Effector memory CD4-positive, alpha-beta T cell (primary cell): ENCODE measurements at places on chromosomes 5 and 9.

- no peak for DNase-seq
These were observed 365.2 kb downstream of the BRINP1 start for GRCh38 chr9:119003882-119004617.

DNA sequence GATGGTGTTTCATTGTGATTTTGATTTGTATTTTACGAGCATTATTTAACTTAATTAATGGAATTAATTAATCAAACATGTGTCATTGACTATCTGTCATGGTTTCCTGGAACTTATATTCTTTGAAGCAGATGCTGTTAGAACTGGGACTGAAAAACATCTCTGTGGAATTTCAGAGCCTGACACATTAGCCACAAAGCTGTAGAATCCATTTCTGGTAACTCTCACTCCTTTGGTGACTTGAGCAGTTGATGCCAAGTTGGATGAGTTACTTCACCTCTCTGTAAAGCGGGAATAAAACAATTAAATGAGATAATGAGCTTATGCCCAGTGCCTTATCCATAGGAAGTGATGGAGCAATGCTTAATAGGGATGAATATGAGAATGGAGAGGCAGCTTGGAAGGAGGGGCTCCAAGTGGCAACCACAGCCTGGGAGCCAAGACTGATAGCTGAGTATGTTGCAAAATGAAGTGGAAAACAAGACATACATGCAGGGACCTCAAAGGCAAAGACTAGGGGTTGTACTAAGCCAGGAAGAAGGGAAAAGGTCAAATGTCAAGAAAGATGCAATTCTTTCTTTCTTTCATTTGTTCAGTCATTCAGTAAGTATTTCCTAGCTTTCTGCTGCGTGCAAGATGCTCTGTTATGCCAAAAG lies 23.1 kb upstream of the ADRA1B start:
- no peak for DNase-seq

- no peak for DNase-seq
These were observed 24.8 kb upstream of the HNRNPA0 start for GRCh38 chr5:137778772-137779564.

- DNase-seq, result no peak
These were observed 12.4 kb upstream of the FGF10 start for GRCh38 chr5:44401611-44402010.

GRCh38 chr9:124908098-124908497 lies 32.8 kb downstream of the GOLGA1 start:
- no peak for DNase-seq

DNA sequence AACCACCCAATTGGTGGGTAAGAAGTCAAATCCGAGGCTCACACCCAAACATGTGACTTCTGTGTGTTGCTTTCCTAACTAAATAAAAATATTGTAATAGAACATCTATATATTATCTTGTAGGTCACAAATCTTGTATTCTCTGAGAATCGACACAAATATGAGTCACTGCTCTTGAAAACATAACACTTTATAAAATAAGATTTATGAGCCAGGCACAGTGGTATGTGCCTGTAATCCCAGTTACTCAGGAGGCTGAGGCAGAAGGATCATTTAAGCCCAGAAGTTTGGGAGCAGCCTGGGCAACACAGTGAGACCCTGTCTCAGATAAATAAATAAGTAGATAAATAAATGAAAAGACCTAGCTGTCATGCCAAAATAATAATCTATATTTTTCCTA lies 624.1 kb downstream of the ANXA1 start:
- DNase-seq, result no peak

- no peak for DNase-seq
These were observed 409.8 kb downstream of the BNC2 start for GRCh38 chr9:16460696-16461095.

DNA sequence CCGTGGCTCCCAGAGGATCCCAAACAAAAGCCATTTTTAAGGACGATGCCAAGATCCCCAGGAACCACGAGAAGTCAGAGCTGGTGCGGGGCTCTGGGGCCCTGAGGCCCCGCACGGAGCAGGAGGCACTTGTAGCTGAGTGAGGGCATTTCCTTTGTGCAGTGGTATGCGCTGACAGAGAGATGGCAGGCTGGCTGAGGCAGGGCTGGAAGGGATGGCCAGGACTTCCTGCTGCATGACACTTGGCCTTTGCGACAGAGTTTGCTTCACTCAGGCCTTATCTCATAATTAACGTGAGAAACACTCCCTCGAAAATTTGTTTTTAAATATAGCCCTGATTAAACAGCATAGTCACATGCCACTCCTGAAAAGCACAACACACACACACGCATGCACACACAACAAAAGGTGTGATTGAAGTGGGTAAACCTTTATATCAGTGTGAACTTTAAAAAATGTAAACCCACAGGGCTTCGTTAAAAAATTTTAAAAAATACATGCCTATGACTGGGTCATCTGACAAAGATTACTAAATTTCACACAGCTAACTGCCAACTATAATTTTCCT lies 536.6 kb downstream of the PDE4D start:
- no peak for DNase-seq

- no peak for DNase-seq
These were observed 21.7 kb upstream of the OLFM1 start for GRCh38 chr9:135065804-135066203.

- DNase-seq, result no peak
These were observed 12.0 kb downstream of the MACROH2A1 start for GRCh38 chr5:135386886-135387628.

GRCh38 chr9:122206118-122207046 lies 22.4 kb downstream of the LHX6 start:
- no peak for DNase-seq

- no peak for DNase-seq
These were observed 106.8 kb downstream of the FRMD3 start for GRCh38 chr9:83431101-83432060.

DNA sequence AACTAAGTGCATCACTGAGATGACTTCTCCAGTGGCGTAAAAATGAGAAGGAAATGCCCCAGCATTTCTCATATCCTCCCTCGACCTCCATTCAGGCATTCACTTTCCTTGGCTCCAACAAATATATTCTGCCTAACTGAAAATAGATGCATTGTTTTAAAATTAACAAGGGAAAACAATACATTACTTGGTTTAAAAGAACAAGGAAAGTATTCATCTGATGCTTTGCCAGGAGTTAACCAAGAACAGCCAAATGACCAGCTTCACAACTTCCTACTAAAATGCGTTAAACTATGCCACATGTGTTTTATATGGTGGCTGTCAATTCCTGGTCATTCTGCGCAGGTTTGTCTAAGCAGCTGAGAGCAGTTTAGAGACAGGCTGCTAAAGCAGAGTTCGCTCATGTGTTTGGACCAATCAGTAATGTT lies 121.4 kb downstream of the GNAQ start:
- no peak for DNase-seq

DNA sequence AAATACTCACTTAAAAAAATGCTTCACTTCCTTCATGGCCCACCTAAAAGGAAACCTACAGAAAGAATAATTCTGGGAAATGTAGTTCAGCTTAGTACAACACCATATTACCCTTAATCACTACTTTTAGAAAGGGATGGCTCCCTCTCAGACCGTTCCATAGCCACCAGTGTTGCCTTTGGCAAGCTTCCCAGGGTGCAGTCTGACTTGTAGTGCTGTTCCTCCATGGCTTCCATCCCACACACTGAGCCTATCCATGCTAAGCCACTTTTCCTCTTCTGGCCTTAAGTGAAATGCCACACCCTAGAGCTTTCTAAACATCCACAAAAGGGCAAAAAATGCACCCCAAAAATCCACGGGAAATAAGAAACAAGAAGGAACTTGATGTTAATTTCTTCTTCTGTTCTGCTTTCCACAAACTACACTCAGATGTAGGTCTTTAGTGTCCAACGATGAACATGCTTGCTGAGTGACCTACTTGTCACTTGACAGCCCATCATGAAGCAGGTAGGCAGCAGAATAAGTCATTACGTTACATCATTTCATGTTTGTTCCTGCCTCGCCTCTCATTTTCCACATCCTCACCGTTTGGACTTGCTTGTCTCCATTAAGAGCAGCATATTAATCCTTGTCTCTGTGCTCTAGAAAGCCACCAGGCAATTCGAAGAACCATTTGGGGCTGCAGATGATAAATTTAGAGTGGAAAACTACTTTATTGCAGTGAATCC lies 391.1 kb upstream of the GRAMD2B start:
- no peak for DNase-seq

DNA sequence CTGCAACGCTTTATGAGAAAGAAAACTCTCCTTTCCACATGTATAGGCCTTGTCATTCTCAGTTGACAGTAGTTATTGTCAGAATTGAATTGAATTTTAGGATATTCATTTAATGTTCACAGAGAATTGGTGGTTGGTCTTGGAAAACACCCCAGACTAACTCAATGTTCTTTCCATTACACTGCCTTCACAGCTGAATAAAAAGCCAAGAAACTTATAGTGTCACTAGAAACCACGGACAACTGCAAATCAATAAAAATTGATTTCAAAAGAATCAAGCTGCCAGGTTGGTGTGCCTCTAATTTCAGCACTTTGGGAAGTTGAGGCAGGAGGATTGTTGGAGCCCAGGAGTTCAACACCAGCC lies 38.9 kb upstream of the IQGAP2 start:
- no peak for DNase-seq

- no peak for DNase-seq
These were observed 624.4 kb upstream of the RORB start for GRCh38 chr9:73872701-73873100.
